Transverse colon (tissue), 4 donors: ENCODE measurements at places on chromosomes 3 and 15. TPM values are rescaled to one million over a fixed set of nuclear protein-coding genes. Genes with fewer than 3 reads are reported as not detected.

- no peaks in the 10 kb centered on the region for H3K36me3 ChIP-seq
- no peak overlapping the region for H3K27ac ChIP-seq
- H3K4me1 ChIP-seq: no peaks in the 10 kb centered on the region
- DNase-seq: no peak
These were observed 78.7 kb upstream of the NPHP3 start for GRCh38 chr3:132800958-132801357.

- H3K27me3 ChIP-seq: no peaks in the 10 kb centered on the region
- no peak overlapping the region for H3K4me3 ChIP-seq
- no peaks in the 10 kb centered on the region for H3K36me3 ChIP-seq
- DNase-seq: no peak
- no peaks in the 10 kb centered on the region for H3K4me1 ChIP-seq
These were observed 6.4 kb upstream of the MAP3K13 start for GRCh38 chr3:185356499-185356898.

DNA sequence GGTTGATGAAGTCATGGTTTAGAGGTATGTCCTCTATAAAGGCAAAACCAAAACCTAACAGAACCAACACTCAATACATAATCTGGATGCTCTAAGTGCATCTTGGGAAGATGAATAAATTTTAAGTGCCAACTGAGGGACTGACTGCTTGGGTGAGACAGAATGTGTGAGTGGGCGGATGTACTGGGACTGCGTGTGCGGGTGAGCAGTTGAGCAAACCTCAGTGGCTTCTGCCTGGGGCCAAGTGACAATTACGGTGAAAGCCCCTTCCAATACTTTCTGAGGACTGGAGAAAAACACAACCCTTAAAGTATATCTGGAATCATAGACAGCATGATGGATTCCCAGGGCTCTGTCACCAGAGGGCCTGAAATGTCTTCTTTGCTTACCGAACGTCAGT is 80.1 kb upstream of the FEZF2 start:
- no peak overlapping the region for H3K4me3 ChIP-seq
- H3K4me1 ChIP-seq: no peaks in the 10 kb centered on the region
- no peaks in the 10 kb centered on the region for H3K27me3 ChIP-seq
- no peaks in the 10 kb centered on the region for H3K36me3 ChIP-seq

DNA sequence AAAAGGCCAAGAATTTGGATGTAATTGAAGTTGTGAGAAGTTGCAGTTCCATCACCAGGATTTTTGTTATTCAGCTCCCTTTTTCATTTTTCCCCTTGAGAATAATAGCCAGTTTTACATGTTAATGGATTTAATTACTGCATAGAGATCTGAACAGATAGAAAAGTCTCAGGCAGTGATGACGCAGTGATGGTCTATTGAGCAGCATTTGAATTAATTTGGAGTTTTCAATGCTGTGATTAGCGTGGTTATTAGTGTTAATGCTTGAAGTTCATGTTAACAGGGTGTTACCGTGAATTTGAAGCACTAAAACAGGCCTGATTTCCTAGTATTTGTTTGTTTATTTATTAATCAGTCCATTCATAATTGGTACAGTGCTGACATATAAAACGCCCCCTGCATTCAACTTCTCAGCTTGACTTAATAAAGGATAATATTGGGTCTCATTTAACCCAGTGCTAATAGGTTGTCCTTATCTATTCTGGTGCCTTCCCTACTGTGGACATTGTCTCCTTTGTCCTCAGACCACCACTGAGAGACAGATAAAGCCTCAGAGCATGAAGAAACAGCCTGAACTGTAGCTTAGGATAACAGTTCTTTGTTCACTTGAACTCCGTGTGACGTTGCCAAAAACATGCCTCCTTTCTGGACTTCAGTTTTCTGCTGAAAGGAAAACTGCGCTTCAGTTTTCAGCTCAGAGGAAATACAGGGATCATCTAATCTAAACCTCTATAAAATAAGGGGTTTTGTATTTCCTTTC is 82.4 kb downstream of the RTP4 start:
- no peaks in the 10 kb centered on the region for H3K27me3 ChIP-seq
- no peak for DNase-seq
- H3K4me1 ChIP-seq: no peaks in the 10 kb centered on the region
- no peaks in the 10 kb centered on the region for H3K36me3 ChIP-seq

GRCh38 chr3:31958701-31959152 is 22.3 kb downstream of the OSBPL10 start:
- H3K36me3 ChIP-seq: no peaks in the 10 kb centered on the region
- peak overlapping the region; percentile 63 for H3K27ac ChIP-seq
- no peak for DNase-seq
- no peaks in the 10 kb centered on the region for H3K27me3 ChIP-seq
- H3K4me1 ChIP-seq: peaks cover 14% of the 10 kb centered on the region
- H3K4me3 ChIP-seq: no peak overlapping the region

GRCh38 chr3:46935168-46935858 is 41.2 kb downstream of the CCDC12 start:
- peaks cover 7% of the 10 kb centered on the region for H3K36me3 ChIP-seq
- peak; percentile 58 for DNase-seq
- no peaks in the 10 kb centered on the region for H3K27me3 ChIP-seq
- H3K4me3 ChIP-seq: no peak overlapping the region
- H3K27ac ChIP-seq: peak overlapping the region; percentile 87

DNA sequence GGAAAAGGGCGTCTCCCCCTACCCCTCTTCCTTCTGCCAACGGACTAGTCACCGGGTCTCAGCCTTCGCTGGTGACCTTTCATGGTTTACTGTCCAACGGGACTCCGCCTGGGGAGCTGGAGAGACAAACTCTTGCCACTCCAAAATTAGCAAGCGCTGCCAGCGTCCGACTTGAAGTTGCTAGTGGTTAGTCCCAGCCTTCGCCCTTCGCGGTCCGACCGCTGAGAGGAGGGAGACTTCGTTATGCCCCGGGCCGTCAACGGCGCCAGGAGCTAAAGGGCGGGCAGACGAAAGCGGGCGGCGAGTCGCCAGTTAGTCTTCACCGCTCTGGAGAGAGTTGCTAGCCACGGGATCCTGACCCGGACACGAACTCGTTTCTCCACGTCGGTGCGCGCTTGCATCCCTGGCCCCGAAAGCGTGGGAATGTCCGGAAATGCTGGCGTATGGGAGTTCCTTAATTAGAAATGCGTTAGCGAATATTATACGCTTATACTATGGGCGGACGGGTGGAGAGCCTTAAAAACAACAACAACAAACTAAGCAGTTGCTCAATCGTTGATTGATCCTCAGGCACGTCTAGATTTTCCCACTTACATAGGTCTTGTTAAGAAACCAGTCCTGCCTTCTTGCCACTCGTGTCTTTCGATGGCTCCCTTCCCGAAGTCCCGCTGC is 716 bp downstream of the SMC4 start:
- peaks cover 16% of the 10 kb centered on the region for H3K4me1 ChIP-seq
- H3K36me3 ChIP-seq: no peaks in the 10 kb centered on the region
- DNase-seq: peak; percentile 48
- H3K27me3 ChIP-seq: no peaks in the 10 kb centered on the region

GRCh38 chr3:102577082-102577789 is 142.4 kb downstream of the ZPLD1 start:
- no peak overlapping the region for H3K27ac ChIP-seq
- H3K27me3 ChIP-seq: no peaks in the 10 kb centered on the region
- no peak for DNase-seq
- H3K4me3 ChIP-seq: no peak overlapping the region

DNA sequence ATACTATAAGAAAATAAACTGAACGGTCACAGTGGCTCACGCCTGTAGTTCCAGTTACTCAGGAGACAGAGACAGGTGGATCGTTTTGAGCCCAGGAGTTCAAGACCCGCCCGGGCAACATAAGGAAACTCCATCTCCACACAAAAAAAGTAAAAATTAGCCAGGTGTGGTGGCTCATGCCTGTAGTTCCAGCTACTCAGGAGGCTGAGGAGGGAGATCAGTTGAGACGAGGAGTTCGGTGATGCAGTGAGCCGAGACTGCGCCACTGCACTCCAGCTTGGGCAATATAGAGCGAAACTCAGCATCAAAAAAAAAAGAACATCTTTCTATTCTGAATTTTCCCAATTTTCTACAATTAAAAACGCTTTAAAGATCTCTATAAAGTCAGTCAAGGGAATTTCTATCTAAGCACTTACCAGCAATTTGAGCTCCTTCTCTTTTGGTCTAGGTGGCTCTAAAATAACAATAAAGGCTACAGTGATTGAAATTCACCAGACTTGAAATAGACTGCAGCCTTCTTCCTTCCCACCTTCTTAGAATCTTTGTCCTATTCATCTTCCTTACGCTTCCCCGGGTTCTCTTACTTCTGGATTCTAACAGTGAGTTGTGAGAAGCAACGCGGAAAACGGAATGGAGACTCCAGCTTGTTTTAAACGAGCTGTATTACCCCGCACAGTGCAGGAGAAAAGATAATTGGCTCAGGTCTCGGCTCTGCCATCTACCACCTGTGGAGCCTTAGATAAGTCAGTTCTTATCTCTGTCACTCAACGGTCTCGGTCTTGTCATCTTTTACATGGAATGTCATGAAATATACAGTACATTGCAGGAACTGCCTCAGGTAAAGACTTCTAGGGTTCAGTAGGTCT is 812 bp upstream of the SEC62 start:
- no peaks in the 10 kb centered on the region for H3K27me3 ChIP-seq
- H3K36me3 ChIP-seq: no peaks in the 10 kb centered on the region
- no peak for DNase-seq

DNA sequence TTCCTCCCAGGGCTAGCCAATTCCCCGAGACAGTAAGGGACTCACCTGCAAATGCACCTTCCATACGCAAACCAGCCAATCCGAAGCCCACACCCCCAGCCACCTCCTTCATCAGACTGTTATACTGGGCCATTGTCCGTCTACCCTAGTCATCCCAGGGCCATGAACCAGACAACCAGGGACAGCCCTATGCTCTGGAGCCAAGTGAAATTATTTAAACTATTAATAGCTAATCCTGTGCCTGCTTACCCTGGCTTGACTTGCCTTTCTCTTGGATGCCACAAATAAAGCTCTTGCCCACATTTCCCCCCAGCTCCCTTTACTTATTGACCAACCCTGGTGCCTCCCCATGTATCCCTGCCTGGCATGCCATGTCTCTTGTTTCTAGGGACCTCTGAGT is 4.0 kb upstream of the CHRNB4 start:
- H3K27me3 ChIP-seq: peaks cover 18% of the 10 kb centered on the region
- no peak overlapping the region for H3K4me3 ChIP-seq
- DNase-seq: no peak
- no peaks in the 10 kb centered on the region for H3K36me3 ChIP-seq
- no peak overlapping the region for H3K27ac ChIP-seq

DNA sequence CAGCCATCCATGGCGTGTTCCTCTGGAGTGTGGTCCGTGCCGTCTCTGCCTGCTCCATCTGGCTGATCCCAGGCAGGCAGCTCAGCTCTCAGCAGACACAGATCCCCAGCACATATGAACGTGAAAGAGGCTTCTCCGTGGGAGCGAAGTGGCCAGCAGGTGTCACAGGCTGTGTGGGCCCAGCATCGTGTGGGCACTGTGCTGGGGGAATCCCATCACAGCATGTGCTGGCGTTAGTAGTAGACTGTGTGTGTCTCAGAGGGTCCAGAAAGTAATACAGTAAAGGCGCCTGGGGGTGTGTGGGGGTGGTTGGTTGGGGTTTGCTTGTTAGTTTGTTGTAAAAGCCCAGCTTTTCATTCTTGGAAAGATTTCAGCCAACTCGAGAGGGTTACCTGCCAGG is 147.6 kb downstream of the IGF1R start:
- DNase-seq: no peak
- no peaks in the 10 kb centered on the region for H3K27me3 ChIP-seq
- H3K27ac ChIP-seq: no peak overlapping the region
- H3K4me1 ChIP-seq: peaks cover 21% of the 10 kb centered on the region
- H3K36me3 ChIP-seq: no peaks in the 10 kb centered on the region

DNA sequence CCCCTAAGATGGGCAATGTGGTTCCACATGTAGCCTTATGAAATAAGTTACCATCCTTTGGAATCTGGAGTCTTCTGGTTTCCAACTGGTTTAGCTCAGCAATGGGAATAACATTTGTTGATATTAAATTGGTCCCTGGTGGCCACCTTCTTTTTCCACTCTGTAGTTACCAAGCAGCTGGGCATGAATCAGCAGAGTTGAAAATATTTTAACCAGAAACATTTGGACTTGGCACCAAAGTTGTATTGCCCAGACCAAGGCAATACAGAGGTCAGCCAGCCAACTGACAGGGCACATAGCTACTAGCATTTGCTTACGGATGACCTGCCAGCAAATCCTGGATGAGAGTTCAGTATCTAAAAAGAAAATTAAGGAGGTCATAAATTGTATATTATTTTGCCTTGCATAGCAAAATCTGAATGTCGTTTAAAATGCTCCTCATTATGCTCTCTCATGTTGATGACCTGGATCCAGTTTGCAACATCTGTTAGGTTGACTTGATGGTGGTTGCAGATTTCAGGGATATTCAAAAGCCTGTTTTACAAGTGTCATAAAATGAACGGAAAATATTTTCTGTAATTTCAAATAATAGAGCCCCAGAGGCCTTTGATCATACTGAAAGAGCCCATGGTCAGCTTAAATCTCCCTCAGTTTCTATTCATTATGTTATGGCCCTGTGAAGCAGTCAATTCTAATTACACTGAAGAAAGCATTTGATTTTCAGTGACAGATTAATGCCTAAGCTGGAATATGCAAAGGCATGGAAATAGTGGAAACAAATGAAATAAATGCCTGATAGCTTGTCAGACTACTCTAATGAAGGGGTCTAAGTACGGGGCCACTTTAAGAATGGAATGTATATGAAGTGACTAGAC is 54.6 kb downstream of the PPM1L start:
- H3K36me3 ChIP-seq: no peaks in the 10 kb centered on the region
- H3K4me3 ChIP-seq: no peak overlapping the region
- H3K27ac ChIP-seq: no peak overlapping the region
- no peak for DNase-seq
- no peaks in the 10 kb centered on the region for H3K27me3 ChIP-seq

GRCh38 chr3:44926172-44926571 is 49.8 kb downstream of the ZDHHC3 start:
- H3K36me3 ChIP-seq: no peaks in the 10 kb centered on the region
- no peak overlapping the region for H3K4me3 ChIP-seq
- no peaks in the 10 kb centered on the region for H3K4me1 ChIP-seq

- H3K4me1 ChIP-seq: no peaks in the 10 kb centered on the region
- DNase-seq: no peak
- no peak overlapping the region for H3K4me3 ChIP-seq
- no peaks in the 10 kb centered on the region for H3K27me3 ChIP-seq
- H3K27ac ChIP-seq: no peak overlapping the region
- no peaks in the 10 kb centered on the region for H3K36me3 ChIP-seq
These were observed 91.8 kb upstream of the IQSEC1 start for GRCh38 chr3:13164893-13165492.

- DNase-seq: no peak
- H3K36me3 ChIP-seq: no peaks in the 10 kb centered on the region
- no peaks in the 10 kb centered on the region for H3K27me3 ChIP-seq
- H3K4me1 ChIP-seq: peaks cover 69% of the 10 kb centered on the region
- no peak overlapping the region for H3K4me3 ChIP-seq
These were observed 510.5 kb downstream of the FOXP1 start for GRCh38 chr3:71072986-71073385.

GRCh38 chr3:107428051-107428858 is 51.0 kb downstream of the CCDC54 start:
- no peak overlapping the region for H3K27ac ChIP-seq
- H3K4me1 ChIP-seq: no peaks in the 10 kb centered on the region
- H3K27me3 ChIP-seq: no peaks in the 10 kb centered on the region
- no peak overlapping the region for H3K4me3 ChIP-seq
- H3K36me3 ChIP-seq: no peaks in the 10 kb centered on the region
- DNase-seq: no peak

The FGD5 gene
- 6.6 TPM for total RNA-seq

The CPEB1 gene
- 5.6 TPM for total RNA-seq

The TMPRSS7 gene
- not detected for total RNA-seq

The ACSBG1 gene
- not detected for total RNA-seq

The SLC6A6 gene
- 4.4 TPM for total RNA-seq
